ENCODE measurements at places on chromosomes 11 and 22. TPM values are rescaled to one million over a fixed set of nuclear protein-coding genes. Genes with fewer than 3 reads are reported as not detected.

VWCE gene
- polyA plus RNA-seq = 2.6 TPM

CABP4 gene
- polyA plus RNA-seq = 0.36 TPM

GRCh38 chr11:111086058-111086457 is 159.5 kb upstream of the POU2AF2 start:
- no peak for DNase-seq

DNA sequence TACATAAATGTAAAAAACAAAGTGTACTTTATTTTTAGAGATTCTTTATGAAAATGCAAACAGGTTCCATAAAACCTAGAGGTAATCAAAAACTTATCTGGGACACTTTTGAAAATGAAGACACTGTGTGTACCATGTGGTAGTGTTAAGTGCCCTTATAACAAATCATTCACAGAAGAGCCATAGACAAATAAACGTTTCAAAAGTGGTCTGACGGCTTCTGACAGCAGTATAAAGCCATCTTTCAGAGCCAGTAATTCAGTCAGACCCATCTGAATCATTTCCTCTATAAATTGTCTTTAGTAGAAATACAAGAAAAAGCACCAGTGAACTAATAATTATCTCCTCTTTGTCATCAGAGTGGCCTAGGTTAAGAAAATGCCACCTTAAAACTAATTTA is 100.0 kb downstream of the PAX6 start:
- DNase-seq = no peak

DNA sequence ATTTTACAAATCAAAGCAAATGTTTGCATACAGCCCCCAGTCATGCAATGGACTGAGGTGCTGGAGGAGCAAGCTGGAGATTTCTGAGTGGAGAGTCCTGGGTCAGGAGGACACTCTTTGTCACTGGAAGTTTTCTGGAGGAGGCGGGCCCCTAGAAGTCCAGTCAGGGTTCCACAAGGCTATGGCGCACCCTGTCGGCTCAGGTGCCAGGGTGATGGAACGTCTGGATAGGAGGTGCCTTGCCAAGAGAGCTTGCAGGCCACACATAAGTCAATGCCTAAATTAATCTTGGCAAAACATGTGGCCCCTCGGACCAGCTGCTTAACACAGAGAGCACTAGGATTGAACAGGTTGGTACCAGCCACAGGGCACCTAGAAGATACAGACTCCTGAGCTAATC is 174.7 kb upstream of the CADM1 start:
- no peak for DNase-seq
